ENCODE measurements at places on chromosomes 7 and 10.

DNA sequence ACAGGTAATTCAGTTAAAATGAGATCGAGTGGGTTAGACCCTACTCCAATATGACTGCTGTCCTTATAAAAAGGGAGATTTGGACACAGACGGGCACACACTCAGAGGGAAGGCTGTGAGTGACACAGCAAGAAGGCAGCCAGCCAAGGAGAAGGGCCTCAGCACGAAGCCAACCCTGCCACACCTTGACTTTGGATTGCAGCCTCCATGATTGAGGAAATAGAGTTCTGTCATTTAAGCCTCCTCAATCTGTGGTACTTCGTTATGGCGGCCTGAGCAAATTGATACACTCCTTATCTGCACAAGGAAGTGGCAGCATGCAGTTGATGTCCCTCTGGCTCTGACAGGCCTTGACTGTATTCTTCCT lies 43.8 kb downstream of the SH2D4B start:
- no peak for DNase-seq

DNA sequence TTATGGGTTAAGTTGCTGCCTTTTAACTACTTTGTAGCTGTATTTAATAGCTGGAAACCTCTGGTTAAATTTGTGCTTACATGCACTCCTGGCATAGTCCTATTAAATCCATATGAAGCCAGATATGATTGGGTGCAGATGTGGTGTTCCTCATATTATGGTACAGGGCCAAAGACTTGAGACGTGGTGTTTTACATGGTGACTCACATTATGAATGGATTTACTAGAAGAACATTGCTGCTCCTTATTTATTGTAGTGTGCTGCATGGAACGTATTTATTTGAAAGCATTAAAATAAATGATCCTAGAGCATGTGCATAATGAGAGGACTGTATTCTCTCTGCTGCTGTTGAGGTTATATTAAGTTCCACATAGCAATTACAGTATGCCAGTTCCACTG lies 224.1 kb downstream of the SLC25A13 start:
- DNase-seq, result no peak

DNA sequence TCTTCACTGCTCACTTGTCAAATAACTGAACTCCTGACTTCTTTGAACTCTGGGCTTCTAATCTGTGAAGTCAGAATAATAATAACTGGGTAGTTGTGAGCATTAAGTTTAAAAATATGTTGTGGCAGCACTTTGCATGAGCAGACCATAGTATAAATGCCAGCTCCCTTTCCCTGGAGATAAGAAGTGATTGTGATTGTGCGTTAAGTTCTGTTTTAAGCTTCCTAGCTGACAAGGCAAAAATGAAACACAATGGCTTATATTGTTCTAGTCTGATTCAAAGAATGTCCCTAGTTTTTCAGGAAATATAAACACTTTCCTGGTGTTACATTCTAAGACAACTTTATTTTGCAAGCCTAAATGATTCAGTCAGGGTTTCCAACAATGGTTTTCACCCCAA lies 61.8 kb downstream of the PTPRE start:
- no peak for DNase-seq

DNA sequence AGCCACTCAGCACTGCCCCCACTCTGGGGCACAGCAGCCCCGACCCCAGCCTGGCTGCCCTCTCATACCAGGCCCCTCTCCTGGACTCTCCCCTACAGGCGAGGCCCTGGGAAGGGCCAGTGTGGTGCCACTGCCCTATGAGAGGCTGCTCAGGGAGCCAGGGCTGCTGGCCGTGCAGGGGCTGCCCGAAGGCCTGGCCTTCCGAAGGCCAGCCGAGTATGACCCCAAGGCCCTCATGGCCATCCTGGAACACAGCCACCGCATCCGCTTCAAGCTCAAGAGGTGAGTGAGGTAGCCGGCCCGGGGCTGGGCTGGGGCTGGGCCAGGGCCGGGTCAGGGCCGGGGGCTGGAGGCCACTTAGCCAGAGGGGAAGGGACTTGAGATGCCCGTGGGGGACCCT lies 64.3 kb downstream of the GTF2IRD1 start:
- DNase-seq, result no peak

- no peak for DNase-seq
Measured at GRCh38 chr10:124990671-124991625, 49.0 kb downstream of the ZRANB1 start.

DNA sequence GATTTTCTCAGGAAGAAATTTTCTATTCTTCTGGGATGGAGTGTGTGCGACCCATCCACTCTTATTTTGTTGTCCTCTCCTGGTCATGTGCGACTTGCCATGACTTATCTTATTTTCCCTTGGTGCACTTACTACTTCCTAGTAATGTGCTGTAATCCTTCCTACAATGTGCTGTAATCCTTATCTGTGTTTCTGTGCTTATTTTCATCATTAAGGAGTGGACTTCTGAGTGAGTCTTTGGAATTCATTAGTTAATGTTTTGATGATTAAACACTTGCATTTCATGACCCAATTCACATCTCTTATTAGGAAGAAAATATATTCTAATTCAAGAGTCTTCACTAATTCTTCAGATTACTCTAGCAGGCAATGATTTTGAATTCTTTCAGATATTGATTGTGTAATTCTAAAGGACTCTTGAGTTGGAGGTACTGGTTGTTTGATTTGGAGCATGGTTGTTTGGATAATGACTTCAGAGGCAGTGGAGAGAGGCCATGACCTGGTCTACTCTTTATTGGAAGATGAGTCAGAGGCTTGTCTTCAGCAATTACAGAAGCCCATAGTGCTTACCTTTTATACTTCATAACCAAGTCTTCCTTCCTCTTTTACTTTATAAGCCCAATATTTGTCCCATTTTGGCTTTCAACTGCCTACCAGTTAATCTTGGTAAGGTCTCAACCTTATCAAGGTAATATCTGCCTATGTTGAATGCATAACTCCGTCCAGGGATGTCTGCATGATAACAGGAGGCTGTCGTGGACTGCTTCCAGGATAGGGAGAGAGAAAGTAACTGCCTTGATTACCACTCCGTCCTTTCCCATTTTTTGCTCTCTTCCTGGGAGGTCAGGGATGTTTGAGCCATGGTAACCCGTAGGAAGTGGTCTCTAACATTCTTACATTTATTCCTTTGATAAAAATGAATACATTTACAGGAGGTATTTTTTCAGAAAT lies 278.3 kb upstream of the SP8 start:
- DNase-seq, result no peak

- DNase-seq, result no peak
Measured at GRCh38 chr7:140518370-140519006, 39.2 kb upstream of the MKRN1 start.

DNA sequence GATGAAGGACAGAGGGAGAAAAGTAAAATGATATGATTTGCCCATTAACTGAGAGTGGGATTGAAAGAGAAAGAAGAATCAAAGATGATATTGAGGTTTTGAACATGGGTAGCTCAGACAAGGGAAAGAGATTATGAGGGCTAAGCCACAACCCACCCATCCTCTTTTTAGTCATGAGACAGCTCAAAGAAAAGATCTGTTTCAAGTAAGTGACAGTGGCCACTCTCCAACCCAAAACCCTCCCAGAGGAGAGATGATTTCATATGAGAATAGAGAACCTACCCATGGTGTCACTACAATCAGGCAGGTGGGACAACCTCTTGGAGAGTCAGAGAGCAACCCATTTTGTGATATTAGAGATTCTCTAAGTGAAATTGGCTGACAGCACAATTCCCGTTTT lies 32.2 kb downstream of the PLXNA4 start:
- DNase-seq, result no peak

DNA sequence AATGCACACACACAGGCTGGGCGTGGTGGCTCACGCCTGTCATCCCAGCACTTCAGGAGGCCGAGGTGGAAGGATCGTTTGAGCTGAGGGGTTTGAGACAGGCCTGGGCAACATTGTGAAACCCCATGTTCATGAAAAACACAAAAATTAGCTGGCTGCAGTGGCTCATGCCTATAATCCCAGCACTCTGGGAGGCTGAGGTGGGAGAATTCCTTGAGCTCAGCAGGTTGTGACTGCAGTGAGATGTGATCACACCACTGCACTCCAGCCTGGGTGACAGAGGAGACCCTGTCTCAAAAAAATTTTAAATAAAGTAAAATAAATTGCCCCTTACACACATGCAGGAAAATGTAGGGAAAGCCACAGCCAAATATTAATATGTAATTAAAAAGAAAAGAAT lies 44.1 kb downstream of the RNF32 start:
- no peak for DNase-seq

- no peak for DNase-seq
Measured at GRCh38 chr10:95273393-95274312, 17.1 kb downstream of the PDLIM1 start.

GRCh38 chr10:117197189-117197588 lies at the start of gene KCNK18:
KCNK18 (plus strand) TSS chr10:117197489; CDS start chr10:117197489, 0 bp downstream.
- no peak for DNase-seq

DNA sequence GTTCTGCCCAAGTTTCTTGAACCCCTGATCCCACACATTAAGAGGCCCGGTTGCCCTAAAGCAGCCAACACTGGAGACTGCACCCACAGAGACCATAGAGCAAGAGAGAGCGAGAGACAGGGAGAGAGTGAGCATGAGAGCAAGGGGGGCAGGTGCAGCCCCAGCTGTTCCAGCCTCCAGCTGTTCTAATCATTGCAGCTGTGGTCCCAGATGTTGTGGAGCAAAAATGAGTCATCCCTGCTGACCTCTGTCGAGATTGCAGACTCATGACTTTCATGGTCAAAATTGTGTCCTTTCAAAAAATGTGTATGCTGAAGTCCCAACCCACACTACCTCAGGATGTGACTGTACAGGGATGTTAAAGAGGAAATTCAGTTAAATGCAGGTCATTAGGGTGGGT lies 143.9 kb upstream of the FRMD4A start:
- no peak for DNase-seq

GRCh38 chr10:15715619-15716227 lies 4.0 kb downstream of the ITGA8 start:
- DNase-seq, result no peak

- DNase-seq, result no peak
Measured at GRCh38 chr10:7572391-7572790, 94.4 kb downstream of the ITIH5 start.

- DNase-seq, result no peak
Measured at GRCh38 chr7:10343108-10343507, 630.6 kb upstream of the PHF14 start.

DNA sequence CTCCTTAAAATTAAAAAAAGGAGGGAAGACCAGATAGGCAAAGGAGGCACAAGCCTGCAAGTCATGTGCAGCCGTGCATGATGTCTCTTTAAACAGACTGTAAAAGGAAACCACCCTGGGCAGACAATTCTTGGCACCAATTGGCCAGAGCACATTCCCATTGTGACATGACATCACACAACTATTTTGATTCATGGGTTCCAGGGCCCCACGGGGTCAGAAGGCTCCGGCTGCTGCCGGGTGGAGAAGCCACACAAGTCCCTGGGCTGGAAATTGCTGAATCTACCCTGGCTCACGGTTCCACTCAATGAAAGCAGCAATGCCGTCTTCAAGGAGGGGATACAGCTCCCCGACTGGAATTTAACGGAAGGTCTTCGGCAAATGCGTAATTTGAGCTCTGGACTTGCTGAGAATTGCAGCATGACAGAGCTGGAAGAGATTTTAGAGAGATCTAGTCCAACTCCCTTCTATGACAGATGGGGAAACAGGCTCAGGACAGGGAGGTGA lies 140.5 kb downstream of the PRKAG2 start:
- no peak for DNase-seq

GRCh38 chr10:20760460-20760859 lies 136.7 kb downstream of the NEBL start:
- no peak for DNase-seq

DNA sequence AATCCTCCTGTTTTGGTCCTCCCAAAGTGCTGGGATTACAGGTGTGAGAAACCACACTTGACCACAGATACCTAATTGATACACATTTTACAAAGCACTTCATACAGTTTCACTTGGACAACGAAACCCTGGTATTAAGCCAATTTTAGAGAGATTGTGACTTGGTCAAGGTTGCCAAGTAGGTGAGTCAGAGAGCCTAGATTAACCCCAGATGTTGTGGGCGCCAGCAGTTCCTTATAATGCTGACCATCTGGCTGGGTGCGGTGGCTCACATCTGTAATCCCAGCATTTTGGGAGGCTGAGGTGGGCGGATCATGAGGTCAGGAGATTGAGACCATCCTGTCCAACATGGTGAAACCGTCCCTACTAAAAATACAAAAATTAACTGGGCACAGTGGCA lies 4.9 kb upstream of the PHKG1 start:
- no peak for DNase-seq

GRCh38 chr10:15381420-15381819 lies 10.3 kb upstream of the FAM171A1 start:
- no peak for DNase-seq

DNA sequence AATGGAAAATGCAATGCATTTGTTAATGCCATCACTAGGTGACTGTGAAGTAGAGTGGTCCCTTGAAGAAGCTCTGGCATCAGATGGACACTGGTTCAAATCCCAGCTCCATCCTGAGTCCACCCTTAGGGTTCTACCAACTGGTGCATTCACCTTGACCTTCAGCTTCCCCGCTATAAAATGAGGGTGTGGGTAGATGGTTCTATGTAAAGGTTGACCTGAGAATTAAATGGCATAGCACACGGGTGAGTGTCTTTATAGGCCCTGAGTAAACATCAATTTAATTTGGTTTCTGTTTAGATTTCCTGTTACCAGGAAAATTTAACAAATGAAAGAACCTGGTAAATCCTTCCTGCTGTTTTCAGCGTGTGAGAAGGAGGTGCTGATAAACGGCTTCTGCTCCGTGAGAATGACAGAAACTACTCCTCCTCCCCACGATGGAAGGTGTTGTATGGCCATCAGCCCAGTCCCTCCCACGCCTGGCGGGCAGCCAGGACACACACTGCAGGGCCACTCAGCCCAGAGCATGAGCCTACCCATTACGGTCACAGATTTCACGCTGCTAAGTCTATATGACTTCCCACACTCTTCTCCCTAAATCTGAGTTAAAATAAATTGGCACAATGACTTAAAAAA lies 210.1 kb downstream of the TNS3 start:
- DNase-seq, result no peak

GRCh38 chr7:71472962-71473361 lies 341.0 kb downstream of the GALNT17 start:
- no peak for DNase-seq

DNA sequence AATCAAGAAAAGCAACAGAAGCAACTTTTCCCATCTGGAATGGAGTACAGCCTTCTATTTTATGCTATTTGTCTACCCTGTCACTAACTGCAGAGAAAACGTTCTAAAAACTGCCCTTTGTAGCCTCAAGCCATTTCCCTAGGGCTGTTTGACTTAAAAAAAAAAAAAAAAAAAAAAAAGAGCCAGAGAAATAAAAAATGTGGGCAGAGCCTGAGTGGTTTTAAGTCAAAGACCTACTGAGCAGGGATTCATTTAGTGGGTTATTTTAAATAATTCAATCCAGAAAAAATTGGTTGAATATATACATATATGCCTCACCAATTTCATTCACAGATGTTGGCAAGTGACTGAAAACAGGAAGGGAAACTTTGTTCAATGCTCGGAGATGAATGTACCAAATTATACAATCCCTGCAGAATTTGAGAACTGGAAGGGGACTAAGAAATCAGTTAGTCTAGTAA lies 75.2 kb downstream of the PPP1R3C start:
- DNase-seq, result no peak
